NCI-H774 (cell line): ENCODE measurements at places on chromosomes 5 and 9.

DNA sequence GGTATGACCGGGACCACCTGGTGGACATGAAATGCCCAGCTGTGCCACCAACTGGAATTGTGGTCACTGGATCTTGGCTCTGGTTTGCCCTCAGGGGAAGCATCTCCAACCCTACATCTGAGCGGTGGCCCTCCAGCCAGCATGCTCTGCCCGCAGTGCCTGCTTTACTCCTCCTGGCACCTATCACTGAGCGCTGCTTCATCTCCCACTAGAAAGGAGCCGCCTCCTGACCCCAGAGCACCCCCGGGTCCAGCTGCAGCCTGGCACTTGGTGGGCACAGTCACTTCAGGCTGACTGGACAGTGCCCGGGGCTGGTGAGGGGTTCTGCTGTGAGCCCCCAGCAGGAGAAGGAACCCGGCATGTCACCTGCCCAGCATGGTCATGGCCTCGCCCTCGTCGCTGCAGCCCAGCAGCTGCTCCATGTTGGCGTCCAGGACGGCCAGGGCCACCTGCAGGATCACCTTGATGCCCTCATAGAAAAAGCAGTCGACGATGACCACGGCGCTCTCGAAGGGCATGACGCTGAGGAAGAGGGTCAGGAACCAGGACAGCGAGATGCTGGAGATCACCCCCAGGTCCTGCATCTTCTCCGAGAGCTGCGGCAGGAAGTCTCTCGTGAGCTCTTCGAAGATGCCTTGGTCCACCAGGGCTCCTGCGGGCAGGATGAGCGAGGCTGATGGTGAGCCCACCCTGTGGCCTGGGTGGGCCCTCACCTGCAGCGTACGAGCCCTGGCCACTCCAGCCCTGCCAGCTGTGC lies 16.1 kb upstream of the MRNIP start:
- no peak for DNase-seq

DNA sequence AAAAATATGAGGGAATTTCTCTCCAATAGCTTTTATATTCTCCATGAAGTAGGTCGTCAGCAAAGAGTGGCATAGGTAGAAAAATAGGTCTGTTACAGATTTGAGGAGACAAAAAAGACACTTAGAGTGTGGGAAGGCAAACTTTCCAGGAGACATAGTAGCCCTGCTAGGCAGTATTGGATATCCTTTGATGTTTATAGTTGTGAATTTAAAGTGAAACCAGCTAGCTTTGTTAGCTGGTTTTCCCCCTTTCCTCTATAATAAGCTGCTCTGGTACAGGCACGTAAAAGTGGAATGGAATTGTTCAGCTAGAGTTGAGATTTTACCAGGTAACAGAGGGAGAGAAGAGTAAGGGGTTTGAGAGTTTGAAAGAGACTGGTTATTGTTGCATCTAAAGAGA lies 17.1 kb upstream of the APC start:
- DNase-seq = no peak

DNA sequence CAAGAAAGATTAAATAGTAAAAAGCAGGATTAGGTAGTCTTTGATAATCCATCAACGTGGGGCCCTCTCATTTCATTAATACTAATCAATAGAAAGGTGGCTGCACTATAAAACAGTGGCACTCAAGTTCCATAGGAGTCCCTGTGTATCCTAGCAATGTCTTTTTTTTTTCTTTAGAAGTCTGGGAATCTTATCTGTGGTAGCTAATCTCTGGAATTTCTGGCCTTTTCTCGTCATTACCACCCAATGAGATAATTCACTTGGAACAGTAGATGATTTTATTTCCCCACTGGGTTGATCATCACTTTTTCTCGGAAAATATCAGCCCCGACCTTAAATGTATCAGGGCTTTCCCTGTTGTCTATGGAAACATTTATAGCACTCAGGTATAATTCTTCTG lies 86.8 kb upstream of the CDH6 start:
- DNase-seq = no peak

- no peak for DNase-seq
These were observed 192.2 kb upstream of the CDKN2B start for GRCh38 chr9:22201256-22201655.

DNA sequence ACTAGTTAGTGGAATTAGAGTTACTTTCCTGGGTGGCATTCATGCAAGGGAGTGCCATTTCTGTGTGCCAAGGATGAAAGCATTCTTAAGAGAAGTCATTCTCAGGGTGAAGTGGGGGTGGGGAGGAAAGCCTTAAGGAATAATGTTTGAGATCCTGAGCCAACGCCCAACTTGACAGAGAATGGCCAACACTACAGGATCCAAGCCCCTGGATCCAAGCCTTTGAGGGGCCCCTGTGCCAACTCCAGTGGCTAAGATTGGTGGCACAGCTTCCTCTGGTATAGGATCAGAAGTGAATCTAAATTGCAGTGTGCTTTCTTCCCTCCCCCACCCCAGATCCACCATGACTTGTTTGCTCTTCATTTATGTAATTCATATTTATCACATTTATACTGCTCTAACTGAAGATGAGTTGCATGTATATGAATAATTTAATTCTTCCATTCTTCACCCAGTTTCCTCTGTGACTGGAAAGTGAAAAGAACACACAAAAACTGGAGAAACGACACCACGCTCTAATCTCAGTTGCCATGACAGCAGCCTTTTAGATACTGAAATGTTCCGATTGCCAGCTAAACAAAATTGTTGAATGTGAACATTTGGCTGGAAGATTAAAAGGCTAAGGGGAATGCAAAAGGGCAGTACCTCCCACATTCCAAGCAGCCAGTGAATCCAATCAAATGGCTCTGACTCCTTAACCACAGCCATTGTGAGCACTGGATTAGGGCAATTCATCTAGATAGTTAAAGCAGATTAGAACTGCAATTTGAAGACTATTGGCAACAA lies 4.5 kb downstream of the ZNF608 start:
- no peak for DNase-seq

DNA sequence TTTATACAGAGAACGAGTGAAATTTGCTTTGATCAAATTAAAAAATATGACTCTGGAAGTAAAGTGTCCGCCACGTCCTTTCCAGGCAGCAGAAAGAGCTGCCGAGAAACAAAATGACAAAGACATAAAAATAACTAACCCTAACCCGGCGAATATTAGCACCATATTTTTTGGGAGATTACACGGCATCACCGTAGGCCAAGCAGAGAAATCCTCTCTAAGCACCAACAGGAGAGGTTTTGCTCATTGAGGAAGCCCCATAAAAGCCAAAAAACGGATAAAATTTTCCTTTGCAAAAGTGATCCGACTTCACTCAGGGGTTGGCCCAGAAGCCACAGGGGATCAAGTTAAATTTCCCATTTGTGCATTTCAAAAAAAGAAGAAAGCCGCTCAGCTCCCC lies 70.9 kb downstream of the PCDH1 start:
- DNase-seq = no peak

GRCh38 chr9:32371679-32372078 lies 12.8 kb upstream of the ACO1 start:
- DNase-seq = no peak

DNA sequence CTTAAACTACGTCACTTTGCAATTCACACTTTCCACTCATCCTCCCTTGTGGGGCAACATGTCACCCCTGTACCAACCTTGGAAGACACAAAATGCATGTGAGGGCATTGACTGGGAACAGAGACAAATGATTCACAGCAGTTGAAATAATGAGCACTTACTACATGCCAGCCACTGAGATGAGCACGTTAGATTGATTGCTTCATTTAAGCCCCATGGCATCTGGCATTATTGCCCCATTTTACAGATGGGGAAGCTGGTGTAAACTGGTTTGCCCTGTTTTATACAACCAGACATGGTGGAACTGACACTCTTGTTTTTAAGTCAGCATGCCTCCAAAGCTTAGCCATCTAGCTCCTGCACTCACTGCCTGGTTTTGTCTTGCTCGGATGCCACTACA lies 204.7 kb downstream of the PAPPA start:
- no peak for DNase-seq

GRCh38 chr5:133708331-133708850 lies 96.0 kb upstream of the FSTL4 start:
- no peak for DNase-seq

GRCh38 chr9:100586093-100586492 lies 8.2 kb downstream of the CAVIN4 start:
- DNase-seq = no peak

DNA sequence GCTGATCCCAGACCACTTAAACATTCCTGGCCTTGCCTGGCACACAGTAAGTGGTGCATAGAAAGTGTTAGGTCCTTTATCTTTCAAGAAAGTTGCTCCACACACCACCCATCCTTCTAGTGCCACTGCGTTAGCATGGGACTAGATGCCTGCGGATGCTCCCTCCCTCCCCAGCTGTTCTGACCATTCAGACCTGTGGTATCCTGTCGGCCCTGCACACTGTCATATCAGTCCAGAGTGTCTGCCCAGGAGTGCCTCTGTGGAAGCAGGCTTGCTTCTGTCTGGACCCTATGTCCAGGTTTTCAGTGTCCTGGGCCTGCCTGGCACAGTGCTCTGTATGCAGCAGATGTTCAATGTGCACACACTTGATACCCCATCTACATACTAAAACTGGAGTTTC lies 38.3 kb upstream of the SMU1 start:
- no peak for DNase-seq

DNA sequence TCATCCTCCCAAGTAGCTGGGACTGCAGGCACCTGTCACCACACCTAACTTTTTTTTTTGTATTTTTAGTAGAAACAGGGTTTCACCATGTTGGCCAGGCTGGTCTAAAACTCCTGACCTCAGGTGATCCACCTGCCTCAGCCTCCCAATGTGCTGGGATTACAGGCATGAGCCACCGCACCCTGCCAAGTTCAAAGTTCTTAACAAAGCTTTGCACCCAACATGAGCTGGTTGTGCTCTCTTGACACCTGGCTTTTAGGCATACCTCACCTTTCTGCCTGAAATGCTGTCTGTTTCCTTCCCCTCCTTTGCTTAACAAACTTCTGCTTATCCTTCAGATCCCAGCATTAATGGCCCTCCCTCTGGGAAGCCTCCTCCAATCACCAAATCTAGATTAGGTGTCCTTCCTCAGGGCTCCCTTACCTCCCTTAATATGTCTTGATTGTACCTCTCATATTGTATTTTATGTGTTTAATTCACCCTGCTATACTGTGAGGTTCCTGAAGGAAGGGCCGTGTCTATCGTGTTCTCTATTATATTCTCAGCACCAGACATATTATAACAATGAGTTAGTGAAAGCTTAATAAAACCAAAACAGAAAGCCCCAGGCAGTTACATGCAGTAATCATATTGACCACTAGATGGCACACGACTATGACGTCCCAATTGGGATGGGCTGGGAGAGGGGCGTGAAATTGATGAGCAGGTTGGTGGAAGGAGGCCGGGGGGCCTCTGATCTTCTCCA lies 62.9 kb upstream of the PPARGC1B start:
- DNase-seq = no peak

- no peak for DNase-seq
These were observed 667.3 kb downstream of the ACTL7B start for GRCh38 chr9:108188482-108188881.

GRCh38 chr9:124774129-124774978 lies 2.6 kb upstream of the OLFML2A start:
- peak; percentile 74 for DNase-seq

GRCh38 chr5:40360685-40361084 lies 319.0 kb upstream of the PTGER4 start:
- no peak for DNase-seq

GRCh38 chr5:179967489-179967888 lies 59.8 kb upstream of the TBC1D9B start:
- no peak for DNase-seq

GRCh38 chr9:87270848-87271234 lies 226.8 kb upstream of the DAPK1 start:
- DNase-seq = no peak

DNA sequence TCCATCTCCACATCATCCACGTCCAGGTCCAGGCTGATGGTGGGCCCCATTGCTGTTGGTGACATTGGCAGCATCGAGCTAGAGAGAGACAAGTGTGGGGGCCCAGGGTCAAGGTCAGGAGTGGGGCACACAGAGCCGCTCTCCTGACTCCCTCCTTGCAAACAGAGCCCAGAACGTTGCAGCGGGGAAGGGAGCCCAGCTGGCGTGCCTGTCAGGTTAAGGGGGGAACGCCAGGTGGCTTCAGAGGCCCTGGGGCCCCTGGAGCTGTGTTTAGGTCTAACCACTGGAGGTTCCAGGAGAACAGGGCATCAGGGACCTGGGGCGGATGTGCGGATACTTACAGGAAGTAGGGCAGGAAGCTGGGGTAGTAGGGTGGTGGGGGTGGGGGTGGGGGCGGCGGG lies 7.5 kb downstream of the RNF44 start:
- DNase-seq = no peak

DNA sequence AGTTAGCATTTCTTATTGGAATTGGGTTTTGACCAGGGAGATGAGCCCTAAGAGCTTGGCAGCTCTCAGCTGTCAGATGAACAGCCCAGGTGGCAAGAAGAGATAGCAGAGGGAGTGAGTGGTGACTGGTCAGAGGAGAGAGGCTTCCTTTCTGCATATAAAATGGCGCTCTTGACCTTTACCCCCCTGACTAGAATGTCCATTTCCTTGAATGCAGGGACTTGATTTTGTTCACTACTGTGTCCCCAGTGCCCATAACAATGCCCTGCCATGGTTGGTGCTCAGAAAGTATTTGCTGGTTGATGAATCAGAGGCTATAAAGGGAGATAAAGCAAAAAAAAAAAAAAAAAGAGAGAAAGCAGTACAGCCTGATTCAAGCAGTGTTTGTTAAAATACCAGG lies 7.2 kb downstream of the CHMP5 start:
- no peak for DNase-seq

GRCh38 chr5:71601222-71602026 lies 14.3 kb downstream of the MCCC2 start:
- DNase-seq = no peak

DNA sequence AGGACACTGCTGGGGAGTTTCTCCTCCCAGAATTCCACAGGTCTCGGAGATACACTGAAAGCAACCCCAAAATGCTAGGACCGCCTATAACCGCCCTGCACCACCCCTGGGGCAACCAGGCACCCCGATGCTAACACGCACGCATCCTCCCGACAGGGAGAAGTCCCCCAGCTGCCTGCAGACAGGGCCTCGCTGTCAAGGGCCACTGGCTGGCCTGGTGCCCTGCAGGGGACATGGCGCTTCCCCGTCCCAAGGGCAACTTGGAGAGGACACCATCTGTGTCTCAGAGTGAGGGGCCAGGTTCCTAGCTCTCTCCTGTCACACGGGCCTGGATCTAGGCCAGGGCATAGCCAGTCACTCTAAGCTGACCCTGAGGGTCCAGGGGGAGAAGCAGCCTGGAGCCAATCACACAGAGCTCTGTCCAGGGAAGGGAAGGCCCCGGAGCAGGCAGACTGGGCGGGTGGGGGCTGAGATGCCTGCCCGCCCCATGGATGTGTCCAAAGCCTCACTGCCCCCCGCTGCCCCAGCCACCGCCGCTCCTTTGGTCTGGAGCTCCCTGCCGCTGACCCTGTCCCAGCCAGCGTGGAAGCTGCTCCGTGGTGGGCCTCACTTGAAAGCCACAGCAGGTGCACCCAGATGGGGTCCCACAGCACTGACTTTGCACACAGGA lies 9.7 kb downstream of the NOTCH1 start:
- no peak for DNase-seq

GRCh38 chr5:124303366-124303765 lies 443.1 kb downstream of the ZNF608 start:
- DNase-seq = no peak

GRCh38 chr5:65961633-65962032 lies 35.3 kb downstream of the ERBIN start:
- DNase-seq = no peak

GRCh38 chr5:5794118-5794560 lies 371.7 kb downstream of the ICE1 start:
- no peak for DNase-seq

- no peak for DNase-seq
These were observed 552.8 kb downstream of the SEMA5A start for GRCh38 chr5:8993031-8993430.

GRCh38 chr9:131529597-131530545 lies 1.2 kb downstream of the UCK1 start:
- DNase-seq = no peak
